ENCODE measurements at places on chromosomes 13 and 19. TPM values are rescaled to one million over a fixed set of nuclear protein-coding genes. Genes with fewer than 3 reads are reported as not detected.

GRCh38 chr19:9348671-9349070 is 14.1 kb upstream of the ZNF177 start:
- no peak for DNase-seq

- no peak for DNase-seq
Measured at GRCh38 chr13:21081926-21082325, 20.5 kb upstream of the LATS2 start.

DNA sequence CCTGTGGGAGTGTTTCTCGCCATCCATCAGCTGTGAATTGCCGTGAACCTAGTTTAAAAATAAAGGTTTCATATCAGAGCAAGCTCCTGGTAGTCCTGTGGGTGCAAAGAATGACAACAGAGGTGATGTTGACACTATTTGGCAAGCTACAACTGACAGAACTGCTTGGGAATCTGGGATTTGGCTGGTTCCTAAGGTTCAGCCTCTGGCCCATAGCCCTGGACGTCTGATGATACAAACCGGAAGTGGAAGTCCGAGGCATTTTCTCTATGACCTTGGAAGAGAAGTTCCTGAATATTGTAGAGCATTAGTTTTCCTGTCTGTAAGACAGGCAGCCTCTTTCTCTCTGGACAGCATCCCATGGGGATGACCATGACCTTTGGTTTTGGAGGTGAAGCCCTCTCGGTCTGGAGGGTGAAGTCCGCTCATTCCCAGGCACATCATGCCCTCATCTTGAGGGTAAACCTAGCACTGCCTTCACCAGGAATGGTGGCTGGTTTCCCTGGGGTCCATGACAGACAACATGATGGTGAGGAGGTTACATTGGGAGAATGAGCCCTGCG is 29.1 kb downstream of the GATAD2A start:
- peak; percentile 75 for DNase-seq

DNA sequence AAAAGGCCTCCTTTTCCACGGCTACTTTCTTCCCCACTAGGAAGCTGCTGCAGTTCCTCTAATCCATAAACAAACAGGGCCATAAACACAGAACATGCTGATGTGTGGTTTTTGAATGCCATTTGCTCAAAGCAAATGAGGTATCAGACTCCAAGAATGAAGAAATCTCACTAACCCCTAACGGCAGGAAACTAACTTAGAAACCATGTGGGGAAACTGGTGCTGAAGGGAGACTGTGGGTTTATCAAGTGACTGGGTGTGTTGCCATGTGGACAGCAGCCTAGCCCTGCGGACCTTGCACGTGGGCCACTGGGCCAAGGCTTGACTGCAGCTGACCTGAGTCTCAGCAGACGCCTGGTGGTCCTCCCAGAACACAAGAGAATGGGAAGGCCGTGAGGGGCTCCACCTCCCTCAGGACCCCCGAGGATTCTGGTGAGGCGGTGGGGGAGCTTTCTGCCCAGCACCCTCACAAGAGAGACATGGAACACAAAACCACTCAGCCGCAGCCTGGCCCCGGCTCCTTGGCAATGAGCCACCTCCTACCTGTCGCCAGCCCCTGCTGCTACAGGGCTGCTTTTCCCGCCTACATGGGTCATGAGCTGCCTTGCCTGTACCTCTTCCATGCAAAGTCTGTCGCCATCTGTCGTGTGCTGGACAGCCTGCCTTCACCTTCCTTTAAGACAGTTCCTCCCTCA is 10.6 kb downstream of the SLC15A1 start:
- DNase-seq, result no peak

DNA sequence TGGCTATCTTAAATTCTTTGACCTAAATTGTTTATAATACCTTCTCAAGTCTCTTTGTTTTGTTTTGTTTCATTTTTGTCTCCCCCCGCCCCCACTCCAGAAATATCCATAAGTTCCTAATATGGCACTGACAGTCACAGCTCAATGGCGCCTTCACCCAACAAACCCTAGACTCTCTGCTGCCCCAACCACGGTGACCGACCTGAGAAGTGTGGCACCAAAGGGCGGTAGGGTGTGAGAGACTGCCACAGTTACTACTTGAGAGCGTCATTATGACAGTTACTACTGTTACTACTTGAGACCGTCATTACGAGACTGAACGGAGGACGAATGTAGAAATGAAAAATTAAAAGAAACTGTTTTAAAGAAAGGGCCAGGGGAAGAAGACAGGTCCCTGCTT is 34.4 kb upstream of the PSPC1 start:
- DNase-seq, result no peak

DNA sequence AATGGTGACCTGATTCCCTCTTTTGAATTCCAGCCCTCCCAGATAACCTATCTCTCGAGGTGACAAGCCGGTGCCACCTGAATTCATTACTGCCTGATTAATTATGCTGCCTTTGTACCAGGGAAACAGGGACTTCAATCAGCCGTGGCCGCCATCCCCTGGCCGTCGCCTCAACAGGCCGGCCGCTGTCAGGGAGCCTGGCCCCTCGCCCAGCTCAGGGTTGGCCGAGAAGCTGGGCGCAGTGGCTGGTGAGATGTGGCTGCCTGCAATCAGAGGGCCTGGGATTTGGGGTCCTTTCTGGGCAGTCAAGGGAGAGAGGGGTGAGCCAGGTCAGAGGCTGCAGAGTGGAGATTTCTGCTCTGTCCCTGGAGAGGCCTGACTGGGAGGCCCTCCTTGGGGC is 91.2 kb downstream of the KCTD15 start:
- no peak for DNase-seq

DNA sequence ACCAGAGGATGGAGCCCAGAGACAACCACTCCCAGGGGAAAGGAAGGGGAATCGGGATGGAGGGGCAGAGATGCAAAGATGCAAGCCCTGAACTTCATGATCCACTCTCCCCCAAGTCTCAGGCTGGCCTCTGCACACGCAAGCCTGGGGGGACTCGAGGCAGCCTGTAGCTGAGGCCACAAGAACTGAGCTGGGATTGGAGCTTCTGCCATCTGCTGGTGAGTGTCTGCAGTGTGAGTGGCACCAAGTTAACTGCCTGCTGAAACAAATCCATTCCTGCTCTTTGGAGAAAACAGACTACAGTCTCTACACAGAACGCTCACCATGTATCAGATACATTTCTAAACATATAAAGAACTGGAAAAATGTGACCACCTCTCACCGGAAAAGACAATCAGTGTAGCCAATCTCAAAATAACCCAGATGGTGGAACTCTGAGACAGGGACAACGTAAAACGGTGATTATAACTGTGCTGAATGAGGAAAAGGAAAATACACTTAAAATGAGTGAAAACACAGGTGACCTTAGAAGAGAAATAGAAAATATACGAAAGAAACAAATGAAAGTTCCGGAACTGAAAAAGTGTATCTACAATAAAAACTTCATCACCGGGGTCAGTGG is 62.1 kb downstream of the KLF2 start:
- no peak for DNase-seq

The ZNF560 gene
- total RNA-seq, result 0.92 TPM

Data from left cardiac atrium (tissue), 4 donors.